ENCODE measurements at places on chromosomes 3 and 15.

DNA sequence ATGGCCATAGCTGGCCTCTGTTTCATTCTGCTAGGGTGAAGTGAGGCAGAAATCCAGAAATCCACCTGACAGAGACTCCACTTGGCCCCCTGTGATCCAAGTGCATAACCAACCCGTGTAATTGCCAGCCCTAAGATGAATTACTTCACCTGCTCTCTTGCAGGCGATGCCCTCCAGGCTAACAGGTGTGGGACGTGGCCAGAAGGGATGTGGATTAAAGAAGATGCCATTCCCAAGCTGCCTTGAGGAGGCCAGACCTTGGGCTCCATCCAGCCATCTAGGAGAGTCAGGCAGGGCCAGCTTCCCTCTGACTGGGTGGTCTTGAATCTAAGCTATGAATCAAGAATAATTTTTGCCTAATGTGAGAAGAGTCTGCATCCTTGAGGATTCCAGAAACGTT lies 154.5 kb upstream of the BNIP2 start:
- DNase-seq: no peak

DNA sequence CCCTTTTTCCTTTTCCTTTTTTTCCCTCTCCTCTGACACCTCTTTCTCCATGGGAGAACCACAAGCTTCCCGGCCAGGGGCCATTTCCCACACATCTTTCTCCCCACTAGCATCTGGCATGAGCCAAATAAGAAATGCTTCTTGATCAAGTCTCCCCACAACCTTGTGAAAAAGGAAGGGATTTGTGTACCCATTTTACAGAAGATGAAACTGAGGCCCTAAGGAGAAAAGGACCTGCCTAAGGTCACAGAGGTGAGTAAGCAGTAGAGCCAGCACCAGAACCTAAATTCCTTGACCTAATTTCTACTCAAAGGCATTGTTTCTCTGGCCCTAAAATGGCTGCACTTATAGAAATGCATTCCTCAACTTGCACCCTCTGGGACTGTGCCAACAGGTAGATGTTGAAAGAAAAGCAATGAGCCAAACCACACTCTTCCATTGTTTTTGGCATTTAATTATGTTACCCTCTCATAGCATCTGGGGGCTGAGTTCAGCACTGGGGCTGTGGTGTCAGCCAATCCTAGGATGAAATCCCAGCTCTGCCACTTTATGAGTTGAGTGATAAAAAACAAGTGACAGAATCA lies 81.7 kb upstream of the TLE3 start:
- no peak for DNase-seq

DNA sequence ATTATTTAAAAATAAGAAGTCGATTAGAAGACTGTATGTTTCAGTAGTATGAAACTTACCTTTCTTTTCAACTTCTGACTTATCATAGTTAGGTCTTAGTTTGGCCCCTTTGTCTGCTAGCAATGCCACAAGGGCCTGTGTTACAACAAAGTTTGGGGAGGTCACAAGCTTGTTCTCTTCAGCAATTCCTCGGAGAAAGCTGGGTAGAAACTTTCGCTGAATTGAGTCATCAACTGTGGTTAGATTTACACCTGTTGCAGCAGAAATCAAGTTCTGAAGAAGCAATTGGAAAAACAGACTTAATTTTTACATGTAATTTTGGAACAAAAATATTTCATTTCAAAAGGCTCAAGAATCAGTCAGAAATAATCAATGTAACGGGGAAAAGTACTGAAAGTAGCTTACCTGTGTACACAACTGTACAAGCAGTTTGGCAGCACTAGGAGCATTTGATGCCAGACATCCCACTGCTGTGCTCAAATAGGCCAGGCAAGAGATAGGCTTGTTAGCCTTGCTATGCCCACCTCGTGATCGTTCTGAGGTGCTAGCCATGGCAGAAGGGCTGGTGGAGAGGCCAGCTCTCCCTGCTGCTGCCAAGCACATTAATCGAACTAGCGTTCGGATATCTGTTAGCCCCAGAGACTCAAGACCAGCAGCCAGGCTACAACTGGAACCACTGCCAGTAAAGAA lies 58.6 kb downstream of the FBXL22 start:
- no peak for DNase-seq

DNA sequence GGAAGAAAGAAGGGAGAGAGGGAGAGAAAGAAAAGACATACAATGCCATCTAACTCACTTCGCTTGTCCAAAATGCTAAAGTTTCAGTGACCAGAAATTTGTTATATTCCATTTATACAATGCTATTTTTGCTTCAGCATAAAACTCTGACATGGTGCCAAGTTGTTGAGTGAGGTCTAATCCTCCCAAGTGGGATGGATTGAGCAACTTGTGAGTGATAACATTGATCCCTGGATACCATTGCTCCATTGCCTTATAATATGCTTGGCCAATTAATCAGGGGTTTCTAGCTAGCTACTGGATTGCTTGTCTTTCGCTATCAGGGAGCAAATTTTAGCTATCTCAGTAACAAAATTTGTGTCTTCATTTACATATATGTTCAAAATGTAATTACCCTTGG lies 615.6 kb upstream of the DPPA4 start:
- no peak for DNase-seq

- no peak for DNase-seq
These were observed 749.9 kb downstream of the ZBBX start for GRCh38 chr3:166630190-166630589.

GRCh38 chr15:67813104-67813634 lies 12.1 kb upstream of the SKOR1 start:
- DNase-seq: no peak

GRCh38 chr15:49978121-49978520 lies 140.9 kb downstream of the ATP8B4 start:
- no peak for DNase-seq

DNA sequence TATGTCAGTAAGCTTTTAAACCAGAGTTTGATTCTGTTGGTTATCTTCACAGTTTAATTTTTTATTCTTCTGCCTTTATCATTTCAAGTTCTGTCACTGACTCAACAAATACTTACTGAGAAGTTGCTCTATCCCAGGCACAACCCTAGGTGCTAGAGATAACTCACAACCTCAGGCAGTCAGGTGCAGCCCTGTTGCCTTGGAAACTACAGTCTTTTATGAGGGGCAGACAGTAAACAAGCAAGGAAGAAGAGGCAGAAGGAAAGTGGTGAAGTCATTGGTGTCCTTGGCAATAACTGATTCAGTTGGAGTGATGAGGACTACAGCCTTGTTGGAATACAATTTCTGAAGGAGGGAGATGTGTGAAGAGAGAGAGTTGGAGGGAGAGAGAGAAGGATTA lies 142.1 kb upstream of the LRTM1 start:
- no peak for DNase-seq

DNA sequence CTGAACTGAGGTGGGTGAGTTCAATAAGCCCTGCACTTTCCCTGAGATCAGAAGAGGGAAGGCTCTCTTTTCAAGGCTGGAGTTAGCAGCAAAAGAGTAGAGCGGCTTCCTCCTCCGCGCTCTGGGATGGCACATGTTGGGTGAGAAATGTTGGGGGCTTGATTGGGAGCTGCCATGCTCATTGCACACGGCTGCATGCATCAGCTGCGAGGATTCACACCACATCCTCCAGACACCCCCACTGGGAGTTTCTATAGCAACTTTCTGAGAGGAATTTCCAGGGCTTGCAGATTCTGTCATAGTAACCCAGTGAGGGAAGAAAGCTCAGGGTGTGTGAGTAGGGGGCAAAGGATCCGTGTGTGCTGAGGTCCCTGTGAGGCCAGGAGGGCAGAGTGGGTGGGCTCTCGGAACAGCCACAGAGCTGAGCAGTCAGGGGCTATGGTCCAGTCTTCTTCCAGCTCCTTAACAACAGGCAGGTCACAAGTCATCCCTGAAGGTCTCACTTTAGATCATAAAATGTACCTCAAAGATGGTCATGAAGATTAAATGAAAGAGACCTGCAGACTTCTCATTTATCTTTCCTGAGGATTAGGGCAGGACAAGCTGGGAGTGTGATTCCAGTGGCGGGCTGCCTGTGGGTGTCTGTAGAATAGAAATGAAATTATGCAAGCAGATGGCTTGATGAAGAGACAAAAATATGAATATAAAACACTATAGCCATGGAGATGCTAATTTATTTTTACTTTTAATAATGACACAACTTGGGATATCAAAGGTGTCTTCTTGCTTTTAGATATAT lies 75.7 kb upstream of the CHRNA7 start:
- DNase-seq: no peak

DNA sequence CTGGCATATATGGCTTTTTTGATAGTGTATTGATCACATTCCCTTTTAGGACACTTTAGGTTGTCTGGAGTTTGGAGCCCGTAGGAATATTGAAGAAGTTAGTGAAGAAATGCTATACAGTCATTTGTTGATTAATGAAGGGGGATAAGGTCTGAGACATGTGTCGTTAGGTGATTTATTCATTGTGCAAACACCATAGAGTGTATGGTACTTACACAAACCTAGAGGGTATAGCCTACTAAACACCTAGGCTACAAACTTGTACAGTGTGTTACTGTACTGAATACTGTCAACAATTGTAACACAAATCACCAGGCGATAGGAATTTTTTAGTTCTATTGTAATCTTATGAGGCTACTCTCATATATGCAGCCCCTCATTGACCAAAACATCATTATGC lies 3.3 kb downstream of the TPM1 start:
- DNase-seq: no peak

GRCh38 chr15:77384589-77385359 lies 35.1 kb downstream of the PEAK1 start:
- no peak for DNase-seq

DNA sequence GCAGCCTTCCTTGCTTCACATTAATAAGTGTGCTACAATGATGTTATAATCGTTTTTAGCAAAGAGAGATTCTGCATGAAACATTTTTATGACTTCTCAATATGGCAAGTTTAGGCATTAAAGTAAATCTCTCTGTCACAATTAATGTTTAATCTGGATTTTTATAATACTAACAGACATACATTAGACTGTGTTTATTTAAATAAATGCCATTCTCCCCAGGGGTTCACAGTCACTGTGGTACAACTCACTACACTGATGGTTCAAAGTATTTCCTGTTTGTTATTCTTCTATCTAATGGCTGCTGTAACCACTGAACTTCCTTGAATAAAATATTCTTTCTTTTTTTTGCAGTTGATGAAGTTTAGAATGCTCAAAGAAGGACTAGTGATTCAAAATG lies 59.0 kb downstream of the SLC12A1 start:
- no peak for DNase-seq

DNA sequence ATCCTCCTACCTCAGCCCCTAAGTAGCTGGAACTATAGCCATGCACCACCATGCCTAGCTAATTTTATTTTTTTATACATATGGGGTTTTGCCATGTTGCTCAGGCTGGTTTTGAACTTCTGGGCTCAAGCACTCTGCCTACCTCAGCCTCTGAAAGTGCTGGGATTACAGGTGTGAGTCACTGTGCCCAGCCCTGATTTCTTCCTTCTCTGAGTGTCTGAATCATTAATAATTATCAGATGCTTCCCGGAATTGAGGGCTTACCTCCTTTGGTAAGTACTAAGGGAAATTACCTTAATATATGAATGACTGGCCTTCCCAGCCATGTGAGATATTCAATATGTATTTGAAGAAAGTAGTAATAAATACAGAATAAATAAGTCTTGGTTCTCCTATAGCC lies 7.2 kb downstream of the CLPX start:
- DNase-seq: no peak

GRCh38 chr3:185813691-185814215 lies 11.1 kb downstream of the IGF2BP2 start:
- DNase-seq: no peak

- DNase-seq: no peak
These were observed 27.1 kb downstream of the MRAS start for GRCh38 chr3:138375447-138375846.

- no peak for DNase-seq
These were observed 158.2 kb upstream of the CHRM5 start for GRCh38 chr15:33810073-33810595.

GRCh38 chr3:27554706-27555105 lies 70.5 kb upstream of the SLC4A7 start:
- no peak for DNase-seq

- no peak for DNase-seq
These were observed 1122.0 kb upstream of the ALCAM start for GRCh38 chr3:104244680-104245220.

GRCh38 chr3:37521429-37521828 lies 340.3 kb upstream of the CTDSPL start:
- no peak for DNase-seq

DNA sequence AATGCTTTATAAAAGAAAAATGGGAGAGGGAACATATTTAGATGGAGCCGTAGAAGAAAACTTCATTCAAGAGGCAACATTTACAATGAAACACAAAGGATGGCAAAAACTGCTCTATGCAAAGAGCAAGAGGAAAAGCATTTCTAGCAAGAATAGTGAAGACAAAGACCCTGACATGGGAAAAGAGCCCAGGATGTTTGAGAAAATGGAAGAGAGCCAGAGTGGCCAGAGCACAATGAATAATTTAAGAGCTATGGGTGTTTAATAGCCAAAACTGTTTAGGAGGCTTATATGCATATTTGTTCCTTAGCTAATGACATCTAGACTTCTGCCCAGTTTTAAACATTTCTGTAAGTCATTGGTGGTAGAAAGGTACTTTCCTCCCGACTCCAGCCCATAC lies 25.4 kb upstream of the SEMA6D start:
- no peak for DNase-seq

DNA sequence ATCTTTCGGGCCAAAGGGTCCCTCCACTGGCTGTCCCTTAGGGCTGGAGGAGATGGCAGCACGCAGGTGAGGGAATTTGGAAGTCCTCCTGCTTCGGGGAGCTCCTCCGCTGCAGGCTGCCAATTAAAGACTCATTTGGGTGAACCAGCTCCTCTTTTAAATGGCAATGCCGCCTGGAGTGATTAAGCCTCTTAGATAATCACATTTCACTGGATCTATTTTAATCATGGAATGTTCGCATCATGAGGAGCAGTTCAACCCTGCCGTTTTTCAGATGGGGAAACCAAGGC lies 117.9 kb downstream of the LIPC start:
- no peak for DNase-seq

GRCh38 chr3:35598804-35599203 lies 40.5 kb upstream of the ARPP21 start:
- no peak for DNase-seq

DNA sequence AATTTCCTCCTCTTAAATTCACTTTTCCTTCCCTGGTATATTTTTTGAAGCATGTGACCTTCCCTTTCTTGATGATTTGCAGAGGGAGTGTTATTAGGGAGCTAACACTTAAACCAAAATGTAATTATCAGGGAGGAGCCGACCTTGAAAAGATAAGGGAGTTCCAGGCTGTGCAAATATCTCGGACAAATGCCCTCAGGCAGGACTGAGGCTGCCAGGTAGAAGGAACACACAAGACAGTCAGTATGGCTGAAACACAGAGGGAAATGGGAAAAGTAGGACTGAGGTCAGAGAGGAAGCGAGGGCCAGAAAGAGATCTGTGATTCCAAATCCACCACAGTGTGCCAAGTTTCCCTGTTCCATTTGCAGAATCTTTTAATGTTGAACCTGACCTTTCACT lies 221.0 kb downstream of the CNTN3 start:
- no peak for DNase-seq

DNA sequence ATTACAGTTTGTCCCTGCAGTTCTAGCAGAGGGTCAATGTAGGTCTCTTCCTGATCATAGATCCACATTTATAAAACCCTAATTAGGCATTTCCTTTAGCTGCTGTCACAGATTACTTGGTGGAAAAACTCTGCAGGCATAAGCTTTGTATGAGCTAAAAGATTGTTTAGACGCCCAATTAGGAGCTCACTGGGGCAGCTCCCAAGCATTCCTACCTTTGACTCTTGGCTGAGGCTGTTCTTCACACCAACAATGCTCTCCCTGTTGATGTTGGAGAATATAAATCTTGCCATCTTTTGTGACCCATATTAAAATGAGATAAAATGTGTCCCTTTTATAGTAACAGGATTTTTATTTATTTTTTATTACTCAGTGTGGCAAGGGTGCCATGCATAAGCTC lies 148.3 kb upstream of the TRIM42 start:
- no peak for DNase-seq
